ENCODE measurements at places on chromosomes 5 and 9.

GRCh38 chr9:24614070-24614469 is 68.4 kb upstream of the IZUMO3 start:
- no peak for DNase-seq

DNA sequence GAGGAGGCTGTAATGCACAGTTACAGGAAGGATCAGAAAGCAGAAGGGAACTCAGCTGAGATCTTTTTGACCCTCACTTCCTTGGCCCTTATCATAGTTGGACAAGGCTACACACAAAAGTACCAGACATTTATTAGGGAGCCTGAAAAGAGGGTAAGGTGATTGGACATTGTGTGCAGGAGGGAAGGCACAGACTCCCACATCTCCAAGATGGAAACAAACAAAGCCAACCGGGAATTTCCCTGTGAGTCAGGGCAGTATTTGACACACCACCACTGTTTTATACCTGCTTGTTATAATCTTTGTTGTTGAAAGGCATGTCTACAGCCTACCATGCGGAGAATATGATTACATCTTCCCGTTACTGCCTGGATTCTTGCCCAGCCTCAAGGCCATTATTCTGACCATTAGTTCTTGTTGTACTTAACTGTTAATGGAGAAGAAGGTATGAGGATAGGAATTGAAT is 3.0 kb upstream of the CCNG1 start:
- no peak for DNase-seq

DNA sequence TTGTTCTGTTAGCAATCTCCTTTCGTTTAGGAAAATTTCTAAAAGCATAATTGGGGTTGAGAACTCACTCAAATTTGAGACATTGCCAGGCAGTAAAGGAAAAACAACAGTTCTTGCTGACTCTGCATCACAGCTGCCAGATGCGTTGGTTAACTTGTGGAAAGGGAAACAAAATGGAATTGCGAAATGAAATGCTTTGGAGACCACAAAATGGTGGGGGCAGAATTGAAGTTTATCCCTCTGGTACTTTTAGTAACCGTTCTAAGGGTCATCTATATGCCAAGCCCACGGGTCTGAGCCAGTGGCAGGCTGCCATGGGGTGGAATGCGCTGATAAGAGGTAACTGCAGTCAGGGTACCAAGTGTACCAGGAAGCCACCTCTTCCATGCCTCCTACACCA is 28.6 kb upstream of the SELENOP start:
- DNase-seq = no peak

DNA sequence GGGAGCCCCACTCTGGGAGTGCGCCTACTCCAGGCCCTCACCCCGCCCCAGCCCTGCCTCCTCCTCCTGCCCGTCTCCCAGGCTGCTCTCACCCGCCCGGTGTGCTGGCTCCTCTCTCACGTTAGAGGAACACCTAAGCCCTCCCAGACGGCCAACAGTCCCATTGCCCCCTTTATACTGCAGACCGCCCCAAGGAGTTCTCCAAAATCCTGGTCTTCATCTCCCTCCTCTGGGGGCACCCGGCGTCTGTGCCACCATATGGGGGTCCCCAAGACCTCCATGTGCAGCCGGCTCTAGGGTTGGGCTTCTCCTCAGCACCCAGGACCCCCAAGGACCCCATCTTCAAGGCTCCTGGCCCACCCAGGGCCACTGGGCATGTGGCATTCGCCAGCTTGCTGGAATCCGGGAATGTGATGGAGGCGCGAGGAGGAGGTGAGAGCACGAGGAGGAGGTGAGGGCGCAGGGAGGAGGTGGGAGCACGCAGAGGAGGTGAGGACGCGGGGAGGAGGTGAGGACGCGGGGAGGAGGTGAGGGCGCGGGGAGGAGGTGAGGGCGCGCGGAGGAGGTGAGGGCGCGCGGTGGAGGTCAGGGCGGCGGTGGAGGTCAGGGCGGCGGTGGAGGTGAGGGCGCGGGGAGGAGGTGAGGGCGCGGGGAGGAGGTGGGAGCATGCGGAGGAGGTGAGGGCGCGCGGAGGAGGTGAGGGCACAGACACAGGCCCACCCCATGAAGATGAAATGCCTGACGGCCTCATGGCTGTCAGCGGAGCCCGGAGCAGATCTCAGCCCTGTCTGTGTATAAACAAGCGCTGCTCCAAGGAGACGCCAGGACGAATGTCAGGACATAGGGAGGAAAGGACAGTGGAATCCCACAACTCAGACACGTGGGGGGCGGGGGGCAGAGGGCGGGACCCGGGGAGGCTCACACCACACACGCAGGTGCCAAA is 41.2 kb downstream of the EXD3 start:
- peak; percentile 52 for DNase-seq

GRCh38 chr5:20166456-20166855 is 178.5 kb upstream of the CDH18 start:
- no peak for DNase-seq

- no peak for DNase-seq
These were observed 234.1 kb downstream of the ADGRV1 start for GRCh38 chr5:90792725-90793124.

- peak; percentile 61 for DNase-seq
These were observed 5.9 kb upstream of the ACO1 start for GRCh38 chr9:32378496-32378895.

DNA sequence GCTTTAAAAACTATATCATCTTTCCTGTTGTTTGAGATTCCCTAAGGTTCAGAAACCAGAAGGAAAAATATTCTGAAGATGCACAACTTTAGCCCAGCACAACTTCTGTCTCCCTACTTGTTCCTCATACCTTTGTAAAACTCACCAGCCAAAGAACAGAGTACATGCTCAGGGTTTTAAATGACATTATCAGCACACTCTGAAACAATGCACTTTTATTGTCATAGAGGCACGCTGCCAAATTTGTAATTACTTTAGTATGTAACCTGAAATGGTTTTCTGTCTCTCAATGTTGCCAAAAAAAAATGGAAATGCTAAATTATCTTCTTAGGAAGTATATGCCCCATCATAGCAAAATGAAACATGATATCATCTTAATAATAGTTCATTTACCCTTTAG is 383.6 kb upstream of the CDH6 start:
- no peak for DNase-seq

- DNase-seq = no peak
These were observed 25.7 kb upstream of the OBP2B start for GRCh38 chr9:133234577-133235322.

DNA sequence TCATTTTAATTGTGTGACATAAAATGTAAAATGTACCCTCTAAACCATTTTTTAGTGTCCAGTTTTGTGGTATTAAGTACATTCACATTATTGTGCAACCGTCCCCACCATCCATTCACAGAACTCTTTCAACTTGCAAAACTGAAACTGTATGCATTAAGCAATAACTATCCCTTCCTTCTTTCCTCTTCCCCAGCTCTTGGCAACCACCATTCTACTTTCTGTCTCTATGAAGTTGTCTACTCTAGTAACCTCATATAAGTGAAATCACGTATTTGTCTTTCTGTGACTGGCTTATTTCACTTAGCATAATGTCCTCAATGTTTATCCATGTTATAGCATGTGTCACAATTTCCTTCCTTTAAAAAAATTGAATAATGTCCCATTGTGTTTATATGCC is 142.4 kb downstream of the C9orf152 start:
- DNase-seq = no peak

- DNase-seq = no peak
These were observed 114.4 kb downstream of the ZNF608 start for GRCh38 chr5:124631874-124632550.

GRCh38 chr9:115276621-115277020 is 158.7 kb upstream of the TNC start:
- DNase-seq = no peak

DNA sequence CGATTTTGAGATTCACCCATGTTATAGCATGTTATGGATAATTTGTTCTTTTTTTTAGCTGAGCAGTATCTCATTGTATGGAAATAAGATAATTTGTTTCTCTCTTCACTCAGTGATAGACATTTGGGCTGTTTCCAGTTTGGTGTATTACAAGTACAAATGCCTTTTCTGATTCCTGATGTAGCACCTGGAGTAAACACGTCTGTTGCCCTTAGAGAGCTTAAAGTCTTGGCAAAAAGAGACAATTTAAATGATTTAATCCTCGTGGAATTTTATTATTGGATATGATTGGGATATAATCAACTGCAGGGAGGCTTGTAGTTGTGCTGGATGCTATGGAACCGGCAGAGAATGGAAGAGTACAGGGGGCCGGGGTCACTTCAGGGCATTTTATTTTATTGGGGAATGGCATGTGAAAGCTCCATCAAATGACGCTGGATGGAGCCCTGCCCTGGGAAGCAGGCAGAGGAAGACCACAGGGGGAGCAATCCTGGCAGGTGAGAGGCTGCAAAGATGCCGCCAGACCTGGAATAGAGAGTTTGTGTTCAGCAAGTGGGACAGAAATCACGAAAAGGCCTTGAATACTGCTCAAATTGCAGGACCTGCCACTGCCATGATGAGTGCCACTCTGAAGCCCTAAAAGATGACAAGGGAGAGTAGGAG is 31.0 kb upstream of the TGFBI start:
- DNase-seq = peak; percentile 67

DNA sequence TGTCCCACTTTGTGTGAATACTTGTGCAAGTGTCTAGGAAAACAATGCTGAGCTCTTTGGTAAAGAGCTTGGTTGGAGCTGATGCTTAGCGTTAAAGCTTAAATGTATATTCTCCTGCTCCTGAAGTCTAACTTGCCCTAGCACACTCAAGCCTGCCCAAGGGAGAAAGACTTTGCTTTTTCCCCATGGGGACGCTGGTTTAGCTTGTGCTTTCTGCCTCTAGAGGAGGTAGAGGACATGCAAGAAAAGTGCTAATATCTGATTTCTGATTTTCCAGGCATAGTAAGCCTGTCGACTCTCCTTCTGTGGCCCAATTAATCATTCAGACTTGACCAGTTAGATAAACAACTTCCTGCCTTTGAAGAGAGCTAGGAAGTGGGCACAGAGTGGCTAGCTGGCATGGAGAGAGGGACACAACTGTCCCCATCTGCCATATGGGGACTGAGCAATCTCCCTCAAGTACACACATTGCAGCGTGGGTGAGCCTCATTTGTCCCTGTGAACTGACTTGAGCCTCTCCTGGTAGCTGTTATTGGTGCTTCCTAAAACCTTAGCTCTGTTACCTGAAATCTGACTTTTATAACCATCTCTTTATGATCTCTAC is 348.4 kb downstream of the BRINP1 start:
- no peak for DNase-seq

- peak; percentile 79 for DNase-seq
These were observed 4.1 kb downstream of the SAXO1 start for GRCh38 chr9:19028835-19029451.

- no peak for DNase-seq
These were observed 129.0 kb downstream of the PAPPA start for GRCh38 chr9:116282597-116282996.

DNA sequence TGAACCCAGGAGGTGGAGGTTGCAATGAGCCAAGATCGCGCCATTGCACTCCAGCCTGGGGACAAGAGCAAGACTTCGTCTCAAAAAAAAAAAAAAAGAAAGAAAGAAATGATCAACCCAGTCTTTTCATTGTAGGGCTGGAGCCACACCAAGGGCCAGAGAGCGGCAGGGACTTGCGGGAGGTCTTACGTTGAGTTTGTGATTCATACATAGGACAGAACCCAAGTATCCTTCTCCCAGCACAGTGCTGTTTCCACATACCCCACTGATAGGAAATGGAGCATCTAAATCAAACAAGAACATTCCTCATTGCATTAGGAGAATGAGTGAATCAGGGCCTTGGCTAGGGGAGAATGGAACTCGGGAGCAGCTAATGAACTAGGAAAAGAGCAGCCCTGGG is 3.5 kb upstream of the TNIP1 start:
- DNase-seq = no peak

DNA sequence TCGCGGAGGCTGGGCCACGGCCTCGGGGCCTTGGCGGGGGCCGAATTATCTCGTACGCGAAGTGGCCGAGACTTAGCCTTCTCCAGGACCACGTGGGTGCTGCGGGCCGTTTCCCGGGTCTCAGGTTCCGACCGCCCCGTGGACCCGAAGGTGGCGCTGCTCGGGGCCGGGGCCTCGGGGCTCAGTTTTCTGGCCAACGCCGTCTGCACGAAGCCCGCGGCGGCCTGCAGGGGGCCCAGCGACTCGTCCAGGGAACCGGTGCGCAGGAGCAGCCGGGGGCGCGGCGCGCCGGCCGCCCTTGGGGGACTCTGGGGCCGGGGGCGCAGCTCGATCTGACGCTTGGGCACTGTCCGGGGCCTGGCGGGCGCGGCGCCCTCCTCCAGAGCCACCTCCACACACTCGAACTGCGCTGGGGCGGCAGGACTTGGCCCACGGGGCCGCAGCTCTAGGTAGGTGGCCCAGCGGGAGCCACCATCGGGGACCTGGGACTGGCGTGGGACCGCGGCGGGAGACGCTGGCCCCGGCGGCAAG is 716 bp downstream of the PROB1 start:
- peak; percentile 91 for DNase-seq

- DNase-seq = no peak
These were observed 224.4 kb downstream of the FRMD3 start for GRCh38 chr9:83313781-83314180.

DNA sequence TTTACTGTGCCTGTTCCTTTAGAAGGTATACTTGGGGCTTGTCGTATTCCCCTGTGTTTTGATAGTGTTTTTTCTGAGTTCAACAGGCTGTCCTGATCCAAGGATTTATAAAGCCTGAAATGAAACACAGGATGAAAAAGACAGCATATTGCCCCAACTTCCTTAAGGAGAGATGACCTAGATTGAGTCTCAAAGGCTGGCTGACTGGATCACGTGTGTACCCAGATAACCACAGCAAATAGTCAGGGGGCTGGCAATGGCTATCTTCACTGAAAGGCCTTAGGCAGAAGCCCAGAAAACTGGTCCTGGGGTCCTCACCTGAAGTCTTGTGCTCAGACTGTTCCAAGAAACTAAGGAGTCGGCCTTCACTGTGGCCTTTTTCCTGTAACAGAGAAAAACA is 7.7 kb upstream of the HK3 start:
- DNase-seq = no peak

DNA sequence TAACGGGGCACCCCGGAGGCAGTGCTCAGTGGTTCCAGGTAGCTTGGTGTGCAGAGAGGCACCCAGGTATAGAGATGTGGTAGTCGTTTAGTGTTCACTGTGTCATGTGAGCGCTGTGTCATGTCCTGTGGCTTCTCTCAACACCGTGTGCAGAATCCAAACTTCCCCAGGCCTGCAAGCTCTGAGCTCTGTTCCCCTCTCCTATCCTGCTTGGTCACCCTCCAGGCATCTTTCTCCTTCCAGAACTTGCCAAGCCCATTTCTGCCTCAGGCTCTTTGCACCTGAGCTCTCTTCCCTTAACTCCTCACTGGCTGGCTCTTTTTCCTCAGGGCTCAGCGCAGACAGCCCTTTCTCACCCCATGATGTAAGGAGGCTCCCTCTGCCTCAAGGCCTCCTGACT is 64.8 kb downstream of the CARTPT start:
- no peak for DNase-seq

All from endodermal cell (in vitro differentiated cells).